ENCODE measurements at places on chromosomes 4 and X. TPM values are rescaled to one million over a fixed set of nuclear protein-coding genes. Genes with fewer than 3 reads are reported as not detected.

- DNase-seq = peak; percentile 93
Observed at GRCh38 chr4:123340381-123340701, 56.3 kb upstream of the SPRY1 start.

GRCh38 chr4:67083496-67083895 is 461.8 kb downstream of the CENPC start:
- DNase-seq = no peak

The BEND2 gene
- total RNA-seq = not detected

DNA sequence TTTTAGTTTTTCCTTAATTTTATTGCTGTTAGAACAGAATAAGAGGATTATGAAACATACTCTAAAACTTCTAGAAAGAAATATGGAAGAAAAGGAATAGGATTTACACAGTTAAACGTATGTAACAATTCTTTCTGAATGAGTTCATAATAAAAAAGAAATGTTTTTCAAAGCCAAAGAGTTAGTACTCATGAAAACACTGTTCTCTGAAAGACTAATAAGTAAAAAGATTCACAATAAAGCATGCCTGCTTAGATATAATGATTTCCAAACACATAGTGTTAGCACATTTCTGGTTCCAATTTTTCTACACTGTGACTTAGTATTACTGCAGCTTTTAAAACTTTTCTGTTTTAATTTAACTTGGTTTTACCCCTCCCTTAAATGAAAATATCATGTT is 49.8 kb upstream of the PRSS48 start:
- no peak for DNase-seq

DNA sequence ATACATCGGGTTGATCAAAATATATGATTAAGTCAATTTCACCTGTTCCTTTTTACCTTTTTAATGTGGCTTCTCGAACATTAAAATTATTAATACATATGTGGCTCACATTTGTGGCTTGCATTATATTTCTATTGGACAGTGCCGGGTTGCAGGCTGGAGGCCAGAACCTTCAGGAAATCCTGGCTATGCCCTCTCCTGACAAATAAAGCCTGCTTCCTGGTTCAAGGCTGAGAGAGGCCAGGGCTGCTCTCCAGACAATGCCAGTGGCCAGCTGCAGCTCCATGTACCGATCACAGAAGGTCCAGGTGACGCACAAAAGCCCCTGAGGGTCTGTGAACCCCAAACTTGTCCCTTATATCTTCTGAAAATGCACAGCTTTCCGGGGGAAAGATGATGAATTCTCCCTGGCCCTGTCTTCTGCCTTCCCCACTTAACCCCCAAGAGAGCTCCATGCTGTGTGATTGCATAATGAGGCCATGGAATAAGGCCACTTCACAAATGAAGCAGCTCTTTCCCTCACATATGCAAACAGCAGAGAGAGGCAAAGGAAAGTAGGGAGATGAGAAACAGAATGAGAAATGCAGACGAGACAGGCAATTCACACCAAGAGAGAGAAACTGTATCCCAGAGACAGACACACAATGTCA is 241.2 kb downstream of the BCOR start:
- no peak for DNase-seq

DNA sequence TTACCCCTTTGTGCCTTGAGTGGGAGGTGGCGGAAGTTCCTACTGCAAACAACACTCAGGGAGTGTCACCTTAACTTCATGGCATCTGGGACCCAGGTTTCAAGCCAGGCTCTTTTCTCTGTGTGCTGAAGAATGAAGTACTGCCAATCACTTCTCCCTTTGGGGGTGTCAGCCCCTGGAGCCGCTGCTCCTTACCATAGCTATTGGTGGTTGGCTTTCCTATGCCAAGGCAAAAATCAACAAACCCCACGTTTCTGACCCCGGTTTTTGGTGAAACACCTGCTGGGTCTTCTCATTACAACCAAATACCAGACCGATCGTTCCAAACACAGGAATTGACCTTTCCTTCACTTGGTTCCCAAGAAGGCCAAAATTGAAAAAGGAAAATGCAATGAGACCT is 19.7 kb upstream of the SLC2A9 start:
- no peak for DNase-seq

DNA sequence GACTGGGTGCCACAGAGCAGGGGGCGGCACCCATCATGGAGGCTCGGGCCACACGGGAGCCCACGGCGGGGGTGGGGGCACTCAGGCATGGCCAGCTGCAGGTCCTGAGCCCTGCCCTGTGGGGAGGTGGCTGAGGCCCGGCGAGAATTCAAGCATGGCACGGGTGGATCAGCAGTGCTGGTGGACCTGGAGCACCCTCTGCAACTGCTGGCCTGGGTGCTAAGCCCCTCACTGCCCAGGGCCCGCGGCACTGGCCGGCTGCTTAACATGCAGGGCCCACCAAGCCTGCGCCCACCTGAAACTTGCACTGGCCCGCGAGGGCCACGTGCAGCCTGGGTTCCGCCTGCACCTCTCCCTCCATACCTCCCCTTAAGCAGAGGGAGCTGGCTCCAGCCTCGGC is 258.6 kb downstream of the CENPC start:
- DNase-seq = no peak

DNA sequence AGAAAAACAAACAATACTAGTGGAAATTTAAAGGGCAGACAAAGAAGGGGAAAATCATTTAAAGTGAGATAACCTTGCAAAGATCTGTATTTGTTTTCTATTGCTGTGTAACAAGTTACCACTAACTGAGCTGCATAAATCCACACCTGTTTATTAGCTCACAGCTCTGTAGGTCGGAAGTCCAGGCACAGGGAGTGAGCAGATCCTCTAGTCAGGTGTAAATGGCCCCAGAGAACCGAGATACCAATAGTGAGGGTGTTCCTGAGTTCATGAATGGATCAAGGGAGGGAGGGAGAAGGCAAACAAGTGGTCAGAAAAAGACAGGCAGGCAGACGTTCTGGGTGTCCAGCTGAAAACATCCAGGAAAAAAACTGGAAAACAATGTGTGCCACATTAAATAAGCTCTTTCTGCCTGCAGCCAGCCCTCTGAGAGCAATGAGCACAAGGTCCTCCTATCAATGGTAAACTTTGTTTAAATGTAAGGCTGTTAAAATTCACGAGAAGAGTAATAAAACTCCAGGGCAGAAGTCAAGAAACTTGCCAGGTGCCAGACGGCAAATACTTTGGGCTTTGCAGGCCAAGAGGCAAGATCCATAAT is 25.0 kb downstream of the ADGRA3 start:
- no peak for DNase-seq
